ENCODE measurements at places on chromosomes 2 and 18. TPM values are rescaled to one million over a fixed set of nuclear protein-coding genes. Genes with fewer than 3 reads are reported as not detected.

The EGR4 gene
- not detected for total RNA-seq

The TRIB2 gene
- 5.0 TPM for total RNA-seq

The AQP12A gene
- total RNA-seq, result not detected

GRCh38 chr2:178845566-178846457 is 38.6 kb upstream of the TTN start:
- no peak for DNase-seq

GRCh38 chr2:11509657-11510360 is 24.0 kb upstream of the GREB1 start:
- DNase-seq, result no peak

Data from foreskin keratinocyte (primary cell).